ENCODE measurements at places on chromosomes 6 and 20. TPM values are rescaled to one million over a fixed set of nuclear protein-coding genes. Genes with fewer than 3 reads are reported as not detected.

- no peak for DNase-seq
Observed at GRCh38 chr6:47402081-47402480, 75.5 kb upstream of the CD2AP start.

DNA sequence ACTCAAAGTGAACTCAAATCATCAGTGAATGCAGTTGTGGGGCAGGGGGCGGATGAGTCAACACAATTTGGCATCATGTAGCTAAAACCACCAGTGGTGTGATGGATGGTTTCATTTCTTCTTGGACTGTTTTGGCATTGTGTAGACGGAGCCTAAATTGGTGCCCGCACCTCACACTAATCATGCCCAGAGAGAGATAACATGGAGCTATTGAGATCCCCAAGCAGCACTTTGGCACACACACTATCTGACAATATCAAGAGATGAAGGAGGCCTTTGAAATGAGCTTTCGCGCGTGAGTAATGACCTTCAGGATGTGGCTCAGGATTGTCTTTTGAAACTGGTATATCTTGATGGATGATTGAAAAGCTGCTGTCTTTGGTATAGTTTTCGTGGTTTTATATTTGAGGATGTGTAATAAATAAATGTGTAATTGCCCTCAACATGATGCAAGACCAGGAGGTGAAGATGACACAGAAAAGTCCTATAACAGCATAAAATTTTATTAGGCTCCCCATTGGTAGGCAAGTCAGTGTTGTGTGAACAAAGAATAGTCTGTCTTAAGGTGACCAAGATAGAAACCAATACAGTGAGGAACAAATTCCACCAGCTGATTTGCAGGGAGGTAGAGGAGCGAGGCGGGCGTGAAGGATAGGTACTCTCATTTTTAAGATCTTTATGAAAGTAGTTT lies 174.2 kb downstream of the TSHZ2 start:
- DNase-seq = no peak

- no peak for DNase-seq
Observed at GRCh38 chr6:157513619-157514485, 132.9 kb downstream of the ZDHHC14 start.

The PBOV1 gene
- total RNA-seq = not detected

GRCh38 chr6:4008324-4009047 lies 70.5 kb downstream of the FAM217A start:
- no peak for DNase-seq

DNA sequence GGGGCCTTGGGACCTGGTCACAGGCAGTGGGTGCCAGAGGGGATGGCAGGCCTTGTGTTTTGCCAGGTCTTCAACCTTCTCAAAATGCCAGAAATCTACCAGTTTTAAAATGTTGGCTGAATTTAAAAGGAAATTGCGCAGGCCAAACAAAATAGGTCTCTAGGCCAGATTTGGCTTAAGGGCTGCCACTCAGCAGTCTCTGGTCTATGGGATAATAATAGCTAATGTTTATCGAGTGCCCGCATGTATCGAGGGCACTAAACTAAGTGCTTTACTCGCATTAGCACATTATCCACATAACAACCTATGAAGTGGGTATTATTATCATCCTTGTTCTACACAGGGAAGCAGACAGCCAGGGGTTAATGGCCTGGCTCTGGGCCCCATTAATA lies 11.0 kb downstream of the E2F3 start:
- DNase-seq = no peak

All from upper lobe of left lung (tissue), 6 donors.